ENCODE measurements at places on chromosomes 3 and 15. TPM values are rescaled to one million over a fixed set of nuclear protein-coding genes. Genes with fewer than 3 reads are reported as not detected.

The CPA3 gene
- total RNA-seq, result not detected

The GOLGA8G gene
- total RNA-seq, result not detected

The SHQ1 gene
- 38.9 TPM for total RNA-seq

GRCh38 chr3:32297366-32297765, 58.9 kb downstream of the CMTM8 start:
- DNase-seq, result no peak

DNA sequence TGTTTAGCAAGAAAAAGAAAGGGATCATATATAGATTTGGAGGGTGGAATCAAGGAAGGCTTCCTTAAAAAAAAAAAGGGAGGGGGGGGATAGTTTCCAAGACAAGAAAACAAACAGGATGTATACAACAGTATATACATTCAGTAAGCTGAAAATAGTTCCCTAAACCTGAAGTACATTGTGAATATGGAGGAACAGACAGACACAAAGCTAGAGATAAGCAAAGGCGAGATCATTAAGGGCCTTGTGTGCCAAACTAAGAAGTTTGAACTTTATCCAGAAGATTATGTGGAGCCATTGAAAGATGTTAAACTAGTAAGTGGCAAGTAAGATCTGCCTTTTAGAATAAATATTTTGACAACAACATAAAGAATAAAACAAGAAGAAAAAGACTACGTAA, 93.3 kb upstream of the IMPG2 start:
- DNase-seq, result no peak

DNA sequence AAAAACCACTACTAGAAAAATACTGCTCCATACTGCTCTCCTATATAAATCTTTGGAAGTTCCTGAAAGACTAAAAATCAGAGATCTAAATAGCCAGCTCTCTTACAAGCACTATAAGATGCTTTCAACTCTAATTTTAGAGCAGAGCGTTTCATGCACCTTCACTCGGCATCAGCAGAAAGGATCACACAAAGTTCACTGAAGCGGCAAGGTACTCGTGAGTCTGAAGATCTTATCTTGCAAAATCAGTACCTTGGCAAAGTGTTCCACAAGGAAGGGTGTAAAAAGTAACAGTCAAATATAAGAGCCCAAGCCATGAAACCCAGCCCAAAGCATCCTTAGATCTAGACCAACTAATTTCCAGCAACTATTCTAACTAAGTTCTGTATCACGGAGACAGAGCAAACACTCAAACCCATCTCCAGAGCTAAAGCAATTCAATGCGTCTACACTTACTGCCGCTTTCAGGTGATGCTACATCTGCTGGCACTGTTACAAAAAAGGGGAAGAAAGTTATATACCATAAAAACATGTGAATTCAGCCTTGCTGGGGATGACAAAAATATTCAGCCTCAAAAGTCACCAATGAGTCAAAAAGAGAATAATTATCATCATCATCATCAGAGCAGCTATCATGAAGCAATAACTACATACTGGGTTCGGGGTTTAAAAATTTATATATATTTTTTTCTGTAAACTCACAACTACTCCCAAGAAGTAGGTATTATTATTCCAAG, 16.3 kb downstream of the VPS39 start:
- no peak for DNase-seq

GRCh38 chr3:103009609-103010008, 574.8 kb downstream of the ZPLD1 start:
- DNase-seq, result no peak

DNA sequence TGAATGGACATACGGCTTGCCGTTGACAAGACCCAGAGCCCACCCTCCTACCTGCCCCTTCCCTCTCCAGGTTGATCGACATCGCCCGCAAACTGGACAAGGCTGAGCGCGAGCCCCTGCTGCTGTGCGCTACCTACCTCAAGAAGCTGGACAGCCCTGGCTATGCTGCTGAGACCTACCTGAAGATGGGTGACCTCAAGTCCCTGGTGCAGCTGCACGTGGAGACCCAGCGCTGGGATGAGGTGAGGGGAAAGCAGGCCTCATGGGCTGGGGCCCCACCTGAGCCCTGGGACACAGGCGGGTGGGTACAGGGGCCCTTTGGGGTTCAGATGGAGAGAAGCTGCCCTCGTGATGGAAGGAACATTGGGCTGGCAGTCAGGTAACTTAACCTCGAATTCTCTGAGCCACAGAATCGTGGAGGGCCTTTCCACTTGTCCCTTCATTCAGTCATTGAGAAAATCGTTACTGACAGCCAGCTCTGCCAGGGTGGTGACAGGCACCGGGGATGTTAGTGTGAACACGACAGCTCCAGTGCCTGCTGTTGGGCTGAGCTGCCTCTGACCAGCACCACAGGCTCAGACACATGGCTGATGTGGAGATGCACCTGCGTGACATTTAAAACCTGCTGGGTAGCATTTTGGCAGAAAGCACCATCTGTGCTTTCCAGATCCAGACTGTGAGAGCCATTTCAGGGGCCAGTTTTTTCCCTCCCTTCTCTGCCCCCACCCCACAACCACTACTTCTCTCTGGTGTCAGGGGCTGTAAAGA, 25.6 kb upstream of the RHO start:
- no peak for DNase-seq

GRCh38 chr3:113147681-113148261, 63.6 kb upstream of the BOC start:
- no peak for DNase-seq

DNA sequence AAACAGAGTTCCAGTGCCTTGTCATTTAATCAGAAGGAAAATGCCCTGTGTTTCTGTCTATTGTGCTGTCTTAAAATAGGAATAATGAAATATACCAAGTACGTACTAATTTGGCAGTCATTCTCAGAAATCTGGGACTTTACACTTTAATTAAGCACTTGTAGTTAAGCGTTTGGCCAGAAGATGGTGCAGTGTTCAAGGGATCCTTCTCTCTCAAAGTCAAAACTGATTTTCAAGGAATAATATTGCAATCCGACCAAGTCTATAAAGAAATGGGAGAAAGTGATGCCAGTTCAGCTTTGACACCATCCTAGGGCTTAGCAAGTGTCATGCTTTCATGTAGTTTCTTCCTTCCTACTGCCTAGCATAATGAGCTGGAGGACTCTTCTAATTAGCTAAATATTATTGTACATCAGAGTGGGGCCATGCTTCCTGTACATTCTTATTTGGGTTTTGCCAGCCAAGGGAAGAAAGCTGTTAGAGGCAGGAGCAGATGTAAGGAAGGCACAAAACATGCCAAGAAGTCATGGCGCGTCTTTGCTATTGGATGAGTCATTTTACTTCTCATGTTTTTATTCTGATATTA, 64.8 kb downstream of the SAMMSON start:
- DNase-seq, result no peak

- no peak for DNase-seq
These were observed 722.6 kb downstream of the FHIT start for GRCh38 chr3:60528651-60529050.

- DNase-seq, result no peak
These were observed 61.8 kb upstream of the UTS2B start for GRCh38 chr3:191391861-191392808.

- DNase-seq, result no peak
These were observed 8.0 kb downstream of the NFKBIZ start for GRCh38 chr3:101857301-101857741.

DNA sequence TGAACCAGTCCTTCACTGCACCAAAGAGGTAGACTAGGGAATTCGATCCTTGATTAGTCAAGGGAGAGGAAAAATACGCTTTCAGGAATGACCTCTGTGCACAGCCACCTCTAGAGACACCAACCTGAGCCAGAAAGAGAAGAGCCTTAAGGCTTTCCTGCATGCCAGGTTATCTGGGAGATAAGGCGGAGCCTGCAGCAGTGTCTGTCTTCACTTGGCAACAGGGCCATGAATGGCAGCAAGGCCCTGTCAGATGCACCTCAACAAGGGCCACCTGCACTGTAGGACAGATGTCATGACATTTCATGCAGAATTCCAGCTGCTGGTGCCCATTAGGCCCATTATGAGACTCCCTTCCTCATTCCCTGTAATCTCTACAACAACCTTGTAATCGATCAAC, 88.1 kb downstream of the MEX3B start:
- no peak for DNase-seq

GRCh38 chr3:100761211-100761942, 52.1 kb downstream of the TFG start:
- DNase-seq, result no peak

GRCh38 chr3:48739955-48740823, 23.2 kb upstream of the IP6K2 start:
- peak; percentile 64 for DNase-seq

DNA sequence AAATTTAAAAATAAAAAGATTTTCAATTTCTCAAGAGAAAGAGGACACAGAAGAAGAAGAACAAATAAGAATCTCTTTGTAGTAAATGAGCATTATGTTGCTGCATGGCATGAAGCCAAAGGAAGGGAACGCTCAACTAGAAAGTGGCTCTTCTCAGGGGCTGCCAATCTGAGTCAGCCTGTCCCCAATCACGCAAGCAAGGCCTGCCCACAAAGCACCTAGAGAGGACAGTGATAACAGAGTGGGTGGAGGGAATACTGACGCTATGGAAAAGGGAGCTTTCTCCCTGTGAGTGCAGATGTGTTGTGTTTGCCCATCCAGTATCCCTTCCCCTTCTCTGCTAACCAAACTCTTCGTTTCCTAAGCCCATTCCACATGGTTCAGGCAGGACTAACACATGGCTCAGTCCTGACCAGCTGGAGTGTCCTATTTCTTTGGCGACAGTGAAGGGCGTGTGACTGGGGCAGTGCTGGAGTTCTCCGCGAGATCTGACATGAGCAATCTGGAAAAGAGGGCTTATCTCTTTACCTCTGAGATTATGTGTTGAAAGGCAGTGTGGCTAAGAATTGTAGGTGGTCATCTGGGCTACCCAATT, 14.2 kb downstream of the FBN1 start:
- no peak for DNase-seq

- DNase-seq, result no peak
These were observed 29.7 kb upstream of the NDUFB4 start for GRCh38 chr3:120566243-120566975.
